ENCODE measurements at places on chromosomes 2 and 18.

DNA sequence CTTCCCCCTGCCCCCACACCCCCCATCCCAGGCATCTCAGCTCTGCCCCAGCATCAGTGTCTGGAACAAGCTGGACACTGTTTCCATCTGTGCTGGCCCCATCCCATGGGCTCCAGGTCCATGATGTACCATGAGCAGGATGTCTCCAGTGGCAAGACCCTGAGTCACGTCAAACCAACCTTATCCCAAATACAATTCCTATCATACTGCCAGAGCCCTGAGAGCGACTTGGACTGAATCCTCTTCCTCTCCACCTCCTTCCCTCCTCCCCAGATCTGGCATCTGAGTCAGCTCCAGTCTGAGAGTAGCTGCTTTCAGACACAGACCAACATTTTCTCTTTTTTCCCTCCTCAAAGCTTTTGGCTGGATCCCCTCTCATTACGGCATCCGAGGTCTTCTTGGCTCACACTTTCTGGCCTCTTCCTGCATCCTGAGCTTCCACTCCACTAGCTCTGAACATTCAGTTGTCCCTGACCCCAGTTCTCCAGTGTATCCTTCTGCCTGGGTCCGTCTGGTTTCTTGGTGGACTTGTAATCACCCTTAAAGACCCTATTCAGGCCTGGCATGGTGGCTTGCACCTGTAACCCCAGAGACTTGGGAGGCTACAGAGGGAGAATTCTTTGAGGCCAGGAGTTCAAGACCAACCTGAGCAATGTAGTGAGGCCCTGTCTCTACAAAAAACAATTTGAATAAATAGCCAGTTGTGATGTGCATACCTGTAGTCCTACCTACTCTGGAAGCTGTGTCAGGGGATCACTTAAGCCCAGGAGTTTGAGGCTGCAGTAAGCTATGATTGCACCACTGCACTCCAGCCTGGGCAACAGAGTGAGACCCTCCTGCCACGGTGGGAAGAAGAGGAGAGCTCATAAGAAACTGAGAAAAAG, 68.3 kb downstream of the ACKR3 start:
- ATAC-seq, result no peak

- peak; percentile 77 for ATAC-seq
These were observed 133.2 kb downstream of the ZNF532 start for GRCh38 chr18:58997811-58998337.

- ATAC-seq, result no peak
These were observed 12.5 kb downstream of the FAP start for GRCh38 chr2:162230761-162231160.

DNA sequence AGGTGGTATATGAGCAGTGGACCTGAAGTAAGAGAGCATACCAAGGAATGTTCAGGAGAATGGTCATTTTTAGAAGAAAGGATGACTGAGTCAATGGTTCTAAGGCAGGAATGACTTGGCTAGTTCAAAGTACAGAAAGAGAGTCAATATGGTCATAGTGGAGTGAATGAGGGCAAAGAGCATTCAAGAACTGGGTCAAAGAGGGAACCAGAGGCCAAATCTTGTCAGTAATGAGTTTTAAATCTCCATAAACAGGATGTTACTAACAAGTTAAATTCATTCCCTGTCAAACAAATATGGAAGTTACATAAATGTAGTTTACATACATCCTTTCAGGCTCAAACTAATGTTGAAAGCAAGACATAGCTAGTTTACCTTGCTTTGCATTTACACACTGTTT, 16.1 kb downstream of the CALCRL start:
- ATAC-seq, result no peak

DNA sequence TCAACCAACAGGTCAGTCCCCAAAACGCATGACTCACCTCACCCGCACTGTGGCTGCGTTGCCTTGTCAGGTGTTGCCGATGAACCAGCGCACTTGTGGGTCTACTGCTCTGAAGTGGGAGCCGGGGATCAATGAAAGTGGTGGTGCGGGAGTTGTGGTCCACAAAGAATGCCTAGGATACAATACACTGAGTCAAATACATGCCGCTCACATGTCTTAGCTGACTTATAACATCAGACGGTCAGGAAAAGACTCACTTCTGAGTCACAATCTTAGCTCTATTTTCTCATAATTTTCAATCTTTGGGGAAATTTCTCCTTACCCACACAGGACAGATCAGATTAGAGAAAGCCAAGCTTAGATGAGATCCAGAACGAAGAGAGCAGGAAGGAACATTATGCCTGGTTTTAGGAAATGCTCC, 107.1 kb upstream of the STK17B start:
- ATAC-seq, result peak; percentile 73

- peak; percentile 76 for ATAC-seq
These were observed at the start of gene DOCK10 for GRCh38 chr2:225041851-225042799. Gene DOCK10, minus strand, starts transcription at chr2:225042468. Its CDS starts 94 bp downstream, at chr2:225042374.

GRCh38 chr2:72925328-72925943, 8.1 kb downstream of the EMX1 start:
- no peak for ATAC-seq

- peak; percentile 37 for ATAC-seq
These were observed 11.9 kb upstream of the KIDINS220 start for GRCh38 chr2:8849327-8849726.

DNA sequence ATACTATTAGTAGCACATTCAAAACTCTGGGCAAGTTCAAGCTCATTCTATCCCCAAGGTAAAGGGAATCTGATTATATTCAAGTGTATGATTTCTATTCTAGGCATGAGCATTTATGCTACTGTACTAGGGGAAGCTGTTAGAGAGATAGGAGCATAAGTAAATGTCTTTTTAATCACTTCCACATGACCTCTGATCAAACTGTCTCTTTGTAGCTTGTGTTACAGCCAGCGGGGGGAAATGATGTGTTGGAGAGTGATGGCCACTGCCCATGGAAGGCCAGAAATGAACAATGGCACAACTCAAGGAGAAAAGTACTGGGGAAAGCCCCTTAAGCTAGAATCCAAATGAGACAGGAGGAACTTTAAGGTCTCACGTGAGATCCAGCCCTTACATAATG, 894.9 kb upstream of the CDH2 start:
- no peak for ATAC-seq

DNA sequence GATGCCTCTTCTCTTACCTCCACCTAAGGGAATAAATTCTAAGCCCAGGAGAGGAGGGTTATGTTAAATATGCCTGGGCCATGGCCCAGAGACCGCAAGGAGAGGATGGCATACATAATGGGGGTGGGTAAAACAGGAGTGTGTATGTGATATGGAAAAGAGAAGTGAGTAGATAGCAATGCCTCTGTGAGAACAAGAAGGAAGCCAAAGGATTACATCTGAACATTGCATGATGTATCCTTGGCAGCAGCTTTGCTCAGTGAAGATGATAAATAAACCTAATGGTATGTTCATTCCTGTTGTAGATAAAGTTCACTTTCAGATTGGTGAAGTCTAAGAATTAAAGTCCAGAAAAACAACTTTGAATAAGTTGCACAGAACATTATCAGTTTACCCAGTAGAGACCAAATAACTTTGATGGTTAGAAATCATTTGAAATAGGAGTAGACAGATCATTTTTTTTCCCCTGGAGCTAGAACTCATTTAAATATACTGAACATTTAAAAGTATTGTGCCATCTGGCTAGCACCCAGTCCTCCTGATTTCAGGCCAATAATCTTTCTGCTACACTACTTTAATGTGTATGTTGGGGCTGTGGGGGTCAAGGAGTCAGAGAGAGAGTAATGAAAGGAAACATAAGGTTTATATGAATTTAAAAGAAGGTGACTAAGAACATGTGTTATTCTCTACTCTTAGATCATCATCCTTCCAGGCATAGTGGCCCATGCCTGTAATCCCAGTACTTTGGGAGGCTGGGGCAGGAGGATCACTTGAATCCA, 231.7 kb downstream of the PARD3B start:
- ATAC-seq, result no peak

DNA sequence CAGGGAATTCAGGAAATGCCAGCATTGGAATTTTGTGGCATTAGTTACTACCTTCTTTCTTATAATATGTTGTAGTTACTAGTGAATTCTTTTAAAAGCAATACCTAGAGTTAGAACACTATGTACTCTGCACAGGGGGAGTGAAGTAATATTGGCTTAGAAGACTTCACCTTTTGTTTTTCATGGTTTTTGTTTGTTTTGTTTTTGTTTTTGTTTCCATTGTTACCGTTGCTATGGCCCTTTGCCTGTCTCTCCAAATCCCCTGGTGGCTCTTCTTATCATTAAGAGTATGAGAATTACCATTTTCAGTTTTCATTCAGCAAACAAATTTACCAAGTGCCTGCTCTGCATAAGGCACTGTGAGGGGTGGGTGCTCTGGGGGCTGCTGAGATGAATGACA, 160.1 kb downstream of the HAUS1 start:
- ATAC-seq, result peak; percentile 28

DNA sequence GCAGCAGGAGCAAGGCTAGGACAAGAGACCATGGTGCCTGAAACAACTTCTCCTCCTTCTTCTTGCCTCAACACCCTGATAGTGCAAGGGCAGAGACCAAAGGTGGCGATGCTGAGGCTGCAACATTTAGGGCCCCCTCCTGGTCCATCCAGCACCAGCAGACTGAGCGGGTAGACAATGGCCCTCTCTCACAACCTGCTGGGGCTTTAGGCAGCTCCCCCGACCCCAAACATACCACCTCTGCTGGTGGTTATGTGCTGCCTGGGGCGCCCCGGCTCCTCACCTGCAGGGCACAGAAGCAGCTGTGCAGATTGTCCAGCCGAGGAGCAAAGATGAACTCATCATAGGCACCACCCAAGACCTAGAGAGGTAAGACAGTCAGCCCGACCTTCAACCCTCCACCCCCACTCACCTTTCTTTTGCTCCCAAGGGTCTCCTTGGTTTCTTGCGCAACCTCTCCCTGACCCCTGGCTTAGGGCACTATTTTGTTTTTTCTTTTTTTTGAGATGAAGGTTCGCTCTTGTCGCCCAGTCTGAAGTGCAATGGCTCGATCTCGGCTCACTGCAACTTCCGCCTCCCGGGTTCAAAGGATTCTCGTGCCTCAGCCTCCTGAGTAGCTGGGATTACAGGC, 3.5 kb downstream of the DNPEP start:
- no peak for ATAC-seq

- ATAC-seq, result peak; percentile 73
These were observed 591 bp downstream of the SLC16A14 start for GRCh38 chr2:230068016-230068650.

GRCh38 chr18:79629249-79629558, 50.4 kb upstream of the CTDP1 start:
- ATAC-seq, result no peak

GRCh38 chr2:15260835-15261234, 300.3 kb downstream of the NBAS start:
- ATAC-seq, result no peak

GRCh38 chr18:13260197-13260934, 41.8 kb downstream of the LDLRAD4 start:
- ATAC-seq, result no peak

- no peak for ATAC-seq
These were observed 119.4 kb downstream of the LPIN1 start for GRCh38 chr2:11865805-11866204.

DNA sequence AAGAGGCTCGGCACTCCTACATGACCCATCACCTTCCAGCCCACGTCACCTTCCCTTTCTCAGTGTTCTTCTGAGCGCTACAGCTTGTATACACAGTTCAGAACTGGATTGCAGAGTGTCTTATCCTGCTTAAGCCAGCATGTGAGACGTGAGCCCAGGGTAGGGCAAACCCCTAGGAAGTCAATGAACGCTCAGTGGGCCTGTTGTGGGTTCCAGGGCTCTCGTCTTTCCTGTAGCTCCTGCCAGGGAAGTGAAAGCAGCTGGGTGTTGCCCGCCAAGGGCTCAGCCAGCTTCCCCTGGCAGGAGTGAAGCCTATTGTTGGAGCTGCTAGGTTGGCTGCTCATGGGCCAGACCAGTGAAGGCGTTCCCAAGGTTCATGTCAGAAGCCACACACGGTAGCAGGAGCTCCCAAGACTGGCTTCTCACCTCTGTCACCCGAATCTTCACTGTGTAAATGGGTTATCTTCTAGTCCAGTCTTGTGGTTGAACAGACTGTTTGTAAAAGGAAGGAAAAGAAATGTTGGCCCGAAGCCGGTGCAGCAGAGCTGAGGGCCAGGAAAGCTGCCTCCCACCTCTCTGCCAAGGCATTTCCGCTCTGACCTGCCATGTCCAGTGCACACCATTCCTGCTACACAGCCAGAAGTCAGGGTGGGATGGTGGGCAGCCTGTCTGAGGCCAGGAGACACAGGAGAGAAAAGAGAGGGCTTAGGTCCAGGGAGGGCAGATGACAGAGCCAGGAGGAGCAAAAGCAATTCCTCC, 69.6 kb upstream of the RMDN2 start:
- ATAC-seq, result peak; percentile 59

- ATAC-seq, result no peak
These were observed 5.6 kb upstream of the SERPINB11 start for GRCh38 chr18:63697097-63697660.

GRCh38 chr2:224523626-224524577, 61.3 kb downstream of the CUL3 start:
- ATAC-seq, result no peak

DNA sequence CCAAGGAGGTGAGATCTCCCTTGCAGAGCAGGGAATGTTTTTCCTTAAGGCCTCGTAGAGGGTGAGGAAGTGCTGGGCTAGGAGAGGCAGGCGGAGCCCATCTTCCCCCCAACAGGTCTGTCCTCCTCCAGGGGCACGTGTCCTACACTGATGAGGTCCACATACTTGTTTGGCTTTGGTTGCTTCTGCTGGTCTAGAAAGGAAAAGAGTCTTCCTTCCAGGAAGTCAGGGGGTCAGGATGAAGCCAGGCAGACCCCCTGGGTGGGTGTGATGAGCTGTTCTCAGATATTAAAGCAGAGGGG, 6.0 kb downstream of the SH3BP4 start:
- peak; percentile 2 for ATAC-seq

DNA sequence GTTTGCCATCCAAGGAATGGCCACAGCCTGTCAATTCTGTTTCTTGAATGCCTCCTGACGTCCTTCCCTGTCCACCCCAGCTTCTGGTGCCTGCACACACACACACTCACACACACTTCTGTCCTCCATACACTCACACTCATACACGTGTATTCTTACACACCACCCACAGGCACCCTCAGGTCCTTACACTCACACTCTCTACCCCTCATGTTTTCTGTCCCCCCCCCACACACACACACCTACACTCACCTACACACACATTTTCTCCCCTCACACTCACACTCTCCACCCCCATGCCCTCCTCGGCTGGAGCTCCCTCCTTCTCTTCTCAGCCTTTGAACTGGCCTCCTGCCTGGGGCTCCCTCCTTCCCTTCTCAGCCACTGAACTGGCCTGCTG, 148.0 kb upstream of the SALL3 start:
- no peak for ATAC-seq

DNA sequence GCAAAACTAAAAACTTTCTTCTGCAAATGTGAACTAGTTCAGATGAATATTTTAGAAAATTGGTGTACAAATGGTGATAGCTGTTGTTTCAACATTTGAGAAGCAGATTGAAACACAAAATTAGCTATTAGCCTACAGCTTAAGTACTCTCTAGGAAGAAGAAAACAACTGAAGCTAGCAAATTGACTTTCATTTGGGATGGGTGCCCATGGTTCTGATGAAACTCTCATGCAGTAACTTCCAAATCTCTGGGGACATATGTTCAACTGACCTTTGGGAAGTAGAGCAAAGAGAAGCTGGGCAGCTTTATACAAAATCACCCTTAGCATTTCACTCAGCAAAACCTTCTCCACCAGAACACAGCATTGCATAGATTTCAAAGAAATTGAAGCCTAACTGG, 119.0 kb downstream of the GALNT13 start:
- no peak for ATAC-seq

- no peak for ATAC-seq
These were observed 213.9 kb downstream of the PTH2R start for GRCh38 chr2:208620487-208620978.

Data from SK-N-SH treated with all-trans-retinoic acid at 6 μM for 48 hours (cell line).